T-helper 17 cell (primary cell): ENCODE measurements at places on chromosomes 12 and 14. TPM values are rescaled to one million over a fixed set of nuclear protein-coding genes. Genes with fewer than 3 reads are reported as not detected.
A peak's percentile ranks its signal among the peaks of the same experiment; 100 is the strongest.

The MYF6 gene
- not detected for total RNA-seq

The ERBB3 gene
- 0.80 TPM for total RNA-seq

The MBIP gene
- total RNA-seq = 44.3 TPM

The FOXG1 gene
- total RNA-seq = not detected

The PLBD1 gene
- total RNA-seq = 5.1 TPM

The LYZ gene
- total RNA-seq = 134 TPM

The KRT80 gene
- total RNA-seq = not detected

The CLEC4C gene
- not detected for total RNA-seq

The CEBPE gene
- 0.25 TPM for total RNA-seq

- no peak for DNase-seq
Measured at GRCh38 chr12:43162138-43162537, 389.9 kb downstream of the ADAMTS20 start.

GRCh38 chr12:109462868-109463692, 14.0 kb downstream of the KCTD10 start:
- DNase-seq = no peak

DNA sequence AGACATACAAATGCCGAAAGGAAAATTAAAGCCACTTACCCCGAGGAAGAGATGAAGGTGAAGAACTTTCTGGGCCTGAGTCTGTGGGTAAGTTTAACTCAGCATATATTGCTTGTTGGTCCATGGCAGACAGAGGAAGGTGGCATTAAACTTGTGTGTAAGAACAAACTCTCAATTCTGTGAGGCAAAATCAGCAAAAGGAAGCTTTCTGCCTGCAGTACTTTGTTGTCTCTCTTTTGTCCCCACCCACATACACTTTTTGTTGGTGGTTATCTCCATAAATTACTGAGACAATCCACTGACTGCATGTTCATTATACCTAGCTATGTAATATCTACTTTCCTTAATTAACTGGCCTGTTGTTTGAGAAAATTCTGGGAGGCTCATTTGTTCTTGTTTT, at the start of gene KLRB1:
Gene KLRB1 (minus strand): TSS at position 201 of the 400 bp plus-strand sequence. CDS start 77 bp downstream, at position 124.
- DNase-seq = no peak

DNA sequence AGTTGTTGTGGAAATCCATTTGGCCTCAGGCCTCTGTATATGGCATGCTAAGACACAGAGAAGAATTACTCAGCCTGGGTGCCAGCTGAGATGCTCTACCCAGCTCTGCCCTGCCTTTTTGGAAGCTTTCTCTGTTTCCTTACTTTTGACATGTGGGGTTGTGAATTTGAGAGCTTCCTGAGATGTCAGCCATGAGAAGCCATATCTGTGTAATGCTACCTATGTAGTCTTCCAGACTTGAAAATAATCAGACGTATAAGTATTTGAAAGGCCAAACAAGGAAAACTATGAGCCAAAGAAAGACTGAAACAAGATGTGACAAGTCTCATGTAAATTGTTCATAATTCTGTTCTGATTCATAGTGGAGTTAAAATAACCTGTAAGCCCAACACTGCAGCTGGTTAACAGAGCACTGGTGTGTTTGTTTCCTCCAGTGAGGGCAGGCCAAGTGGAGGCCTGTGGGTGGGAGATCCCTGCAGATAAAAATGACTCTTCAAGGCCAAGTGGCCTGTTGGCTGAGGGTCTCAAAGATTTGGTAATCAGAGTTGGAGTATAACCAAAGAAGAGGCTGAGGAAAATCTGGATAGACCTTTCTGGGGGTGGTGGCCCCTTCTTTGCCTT, 94.0 kb downstream of the TMX1 start:
- no peak for DNase-seq

DNA sequence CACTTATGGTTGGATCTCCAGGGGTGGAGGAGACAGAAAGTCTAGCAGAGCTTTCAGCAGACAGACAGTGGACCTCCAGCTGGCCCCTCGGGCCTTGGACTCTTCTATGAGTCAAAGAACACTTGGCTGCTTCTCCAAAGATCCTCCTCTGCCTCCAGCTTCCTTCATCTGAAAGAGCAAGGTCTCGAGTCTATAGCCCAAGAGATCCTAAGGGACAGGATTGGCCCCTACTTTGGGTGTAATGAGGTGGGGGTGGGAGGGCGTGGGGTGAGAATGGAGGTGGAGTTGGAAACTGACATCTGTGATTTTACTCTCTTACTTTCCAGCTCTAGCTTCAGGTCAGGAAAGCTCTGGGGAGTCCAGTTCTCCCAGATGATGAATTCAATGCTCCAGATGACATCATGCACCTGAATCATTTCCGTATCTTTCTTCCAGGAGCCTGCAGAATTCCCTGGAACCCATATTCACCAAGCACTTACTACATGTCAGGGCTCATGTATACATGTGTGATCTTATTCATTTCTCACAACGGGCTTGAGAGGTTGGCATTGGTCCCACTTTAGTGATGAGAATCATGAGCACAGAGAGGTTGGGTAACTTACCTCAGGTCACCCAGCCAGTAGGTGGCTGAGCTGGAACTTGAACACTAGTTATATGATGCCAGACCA, 10.2 kb upstream of the PGF start:
- DNase-seq = no peak

- no peak for DNase-seq
Measured at GRCh38 chr12:42539696-42540095, 49.9 kb downstream of the PRICKLE1 start.

- no peak for DNase-seq
Measured at GRCh38 chr12:70402597-70402996, 36.5 kb downstream of the KCNMB4 start.

- DNase-seq = no peak
Measured at GRCh38 chr14:94345344-94346064, 22.4 kb upstream of the SERPINA6 start.

DNA sequence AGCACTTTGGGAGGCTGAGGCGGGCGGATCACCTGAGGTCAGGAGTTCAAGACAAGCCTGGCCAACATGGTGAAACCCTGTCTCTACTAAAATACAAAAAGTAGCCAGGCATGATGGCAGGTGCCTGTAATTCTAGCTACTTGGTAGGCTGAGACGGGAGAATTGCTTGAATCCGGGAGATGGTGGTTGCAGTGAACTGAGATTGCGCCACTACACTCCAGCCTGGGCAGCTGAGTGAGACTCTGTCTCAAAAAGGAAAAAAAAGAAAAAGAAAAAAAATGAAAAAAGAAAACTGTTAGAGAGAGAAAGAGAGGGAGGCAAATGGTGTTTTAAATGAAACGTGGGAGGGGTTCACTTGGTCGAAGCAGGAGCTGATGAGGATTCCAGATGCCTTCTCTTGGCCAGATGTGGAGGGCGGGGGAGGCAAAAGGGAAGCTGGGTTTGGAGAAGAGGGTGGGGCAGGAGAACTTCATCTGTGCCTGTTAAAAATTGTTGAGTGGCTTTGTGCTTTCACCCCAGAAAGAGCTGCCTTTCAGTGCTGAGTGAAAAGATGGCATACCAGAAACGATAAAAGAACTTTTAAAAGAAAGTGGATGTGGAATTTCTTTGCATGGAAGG, 1.1 kb downstream of the EMP1 start:
- DNase-seq = no peak

GRCh38 chr12:7870335-7870734, 2.4 kb downstream of the SLC2A14 start:
- DNase-seq = no peak

DNA sequence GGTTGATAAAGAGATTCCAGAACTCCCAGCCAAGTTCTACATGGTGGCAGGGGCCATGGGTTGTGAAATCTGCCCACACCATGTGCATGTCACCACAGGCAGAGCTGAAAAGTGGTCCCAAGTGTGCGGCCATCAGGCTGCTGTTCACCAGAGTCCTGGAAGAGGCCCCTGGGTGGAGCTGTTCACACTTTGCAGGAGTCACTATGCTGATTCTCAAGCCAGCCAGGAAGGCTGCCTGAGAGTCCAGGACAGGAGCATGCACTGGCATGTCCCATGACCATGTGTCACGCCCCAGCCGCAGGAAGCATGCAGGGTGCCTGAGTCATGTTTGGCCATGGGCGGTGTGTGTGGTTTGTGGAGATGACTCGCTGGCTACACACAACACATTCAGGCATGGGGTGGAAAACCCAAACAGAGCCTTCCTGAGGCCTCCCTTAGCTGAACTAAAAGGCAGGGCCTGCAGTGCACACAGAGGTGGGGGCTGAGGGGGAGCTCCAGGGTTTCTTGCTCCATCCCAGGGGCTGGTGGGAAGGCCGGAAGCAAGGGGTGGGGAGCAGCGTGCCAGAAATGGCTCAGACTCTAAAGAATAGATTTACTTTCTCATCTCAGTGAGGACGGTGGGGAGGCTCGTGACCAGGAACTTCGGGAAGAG, 19.4 kb downstream of the ABCB9 start:
- no peak for DNase-seq

GRCh38 chr12:131675126-131676080, 35.5 kb upstream of the SFSWAP start:
- DNase-seq = no peak

DNA sequence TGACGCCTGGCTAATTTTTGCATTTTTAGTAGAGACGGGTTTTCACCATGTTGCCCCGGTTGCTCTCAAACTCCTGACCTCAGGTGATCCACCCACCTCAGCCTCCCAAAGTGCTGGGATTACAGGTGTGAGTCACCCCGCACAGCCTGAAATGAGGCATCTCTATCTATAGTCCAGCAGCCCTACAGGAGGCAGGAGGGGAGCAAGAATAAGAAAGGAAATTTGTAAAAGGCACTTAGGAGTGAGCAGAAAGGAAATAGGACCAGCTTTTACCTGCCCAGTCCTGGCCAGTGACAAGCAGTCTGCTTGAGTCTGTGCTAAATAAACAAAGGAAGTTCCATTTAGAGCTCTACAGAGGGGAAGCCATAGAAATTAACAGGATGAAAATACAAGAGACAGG, 15.0 kb upstream of the PSMA6 start:
- no peak for DNase-seq

GRCh38 chr12:66340131-66340530, 37.8 kb downstream of the HELB start:
- no peak for DNase-seq

DNA sequence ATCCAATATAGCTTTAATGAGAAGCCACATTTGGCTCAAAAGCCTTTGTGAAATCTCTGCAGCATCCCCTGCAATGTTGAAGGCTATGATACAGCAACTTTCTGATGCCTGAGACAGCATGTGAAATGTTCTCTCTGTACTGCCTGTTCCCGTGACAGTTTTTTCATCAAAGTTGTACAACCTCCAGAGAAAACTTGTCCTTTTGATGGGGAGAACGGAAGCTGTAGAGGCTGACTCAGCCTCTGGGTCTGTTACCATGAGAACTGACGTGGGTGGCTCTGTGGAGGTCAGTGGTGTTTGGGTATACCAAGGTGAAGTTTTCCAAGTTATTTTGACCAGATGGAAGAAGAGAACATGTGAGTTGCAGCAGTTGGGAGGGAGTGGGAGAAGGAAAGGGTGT, 17.0 kb downstream of the SLC4A8 start:
- DNase-seq = no peak

GRCh38 chr12:113996026-113996425, 29.9 kb upstream of the RBM19 start:
- DNase-seq = no peak

DNA sequence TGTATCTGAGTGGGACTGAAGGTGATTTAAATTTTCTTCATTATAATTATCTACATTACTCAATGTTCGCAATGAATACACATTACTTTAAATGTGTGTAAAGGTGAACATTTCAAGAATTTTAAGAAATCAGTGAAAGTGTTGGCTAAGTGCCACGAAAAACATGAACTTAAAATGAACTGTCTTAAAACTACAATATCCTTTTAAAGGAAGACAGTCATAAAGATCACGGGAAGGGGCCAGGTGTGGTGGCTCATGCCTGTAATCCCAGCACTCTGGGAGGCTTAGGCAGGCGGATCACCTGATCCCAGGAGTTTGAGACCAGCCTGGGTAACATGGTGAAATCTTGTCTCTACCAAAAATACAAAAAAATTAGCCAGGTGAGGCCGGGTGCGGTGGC, 11.2 kb downstream of the MOK start:
- DNase-seq = no peak

DNA sequence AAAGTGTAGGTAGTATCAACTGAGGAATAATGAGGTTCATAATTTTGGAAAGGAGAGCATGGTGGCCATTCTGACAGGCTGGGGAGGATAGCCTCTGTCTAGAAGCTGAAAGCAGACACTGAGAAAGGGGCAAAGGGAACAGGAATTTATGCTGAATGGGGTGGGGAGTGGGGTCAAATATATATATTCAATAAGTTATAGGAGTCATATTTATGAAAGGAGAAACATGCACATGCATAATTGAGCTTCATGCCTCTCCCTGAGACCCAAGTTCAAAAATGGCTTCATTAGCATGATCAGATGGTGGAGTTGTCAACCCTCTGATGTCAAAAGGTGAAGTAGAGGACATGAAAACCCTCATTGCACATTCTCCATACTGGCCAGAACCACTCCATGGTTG, 33.9 kb upstream of the ARID2 start:
- no peak for DNase-seq

GRCh38 chr14:64422756-64423155, 34.6 kb downstream of the MTHFD1 start:
- DNase-seq = no peak

DNA sequence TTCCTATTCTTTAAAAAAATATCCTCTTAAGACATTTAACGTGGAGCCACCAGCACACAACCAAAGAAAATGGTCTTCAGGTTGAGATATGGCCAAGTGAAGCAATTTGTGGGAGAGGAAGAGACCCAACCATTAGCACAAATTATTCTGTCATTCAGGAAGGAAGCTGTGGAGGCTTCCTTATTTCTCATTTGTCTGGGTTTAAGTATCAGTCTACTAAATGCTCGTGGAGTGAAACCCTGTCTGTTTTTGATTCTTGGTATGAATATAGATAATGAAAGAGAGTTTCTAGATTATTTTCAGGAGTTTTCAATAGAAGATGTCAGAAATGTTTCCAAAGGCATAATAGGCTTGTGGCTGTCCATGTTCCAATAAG, 125.1 kb downstream of the GPR65 start:
- DNase-seq = no peak

GRCh38 chr12:38162708-38163441, 153.7 kb upstream of the ALG10B start:
- no peak for DNase-seq

DNA sequence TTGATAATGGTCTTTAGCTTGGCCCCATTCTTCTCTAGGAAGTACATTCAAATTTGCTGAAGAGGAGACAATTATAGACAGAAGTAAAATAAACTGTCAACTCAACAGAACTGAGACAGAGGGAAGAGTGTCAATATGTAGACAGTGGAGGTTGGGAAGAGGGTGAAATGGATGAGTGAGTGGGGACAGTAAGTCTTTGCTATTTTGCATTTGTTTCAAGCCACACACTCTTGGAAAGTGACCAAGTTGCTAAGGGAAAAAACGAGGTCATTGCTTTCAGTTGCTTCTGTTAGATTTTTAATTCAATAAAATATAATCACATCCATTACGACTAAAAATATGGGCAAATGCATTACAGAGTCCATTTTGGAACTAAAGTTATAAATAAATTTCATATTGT, 47.8 kb downstream of the BTBD7 start:
- no peak for DNase-seq

- peak; percentile 3 for DNase-seq
Measured at GRCh38 chr12:34406996-34407300, 384.7 kb downstream of the ALG10 start.

- no peak for DNase-seq
Measured at GRCh38 chr12:76018111-76018510, 13.5 kb downstream of the PHLDA1 start.
